ENCODE measurements at places on chromosomes 1 and 21.
A peak's percentile ranks its signal among the peaks of the same experiment; 100 is the strongest.

- no peak for DNase-seq
Measured at GRCh38 chr1:192729500-192729899, 79.3 kb upstream of the RGS2 start.

DNA sequence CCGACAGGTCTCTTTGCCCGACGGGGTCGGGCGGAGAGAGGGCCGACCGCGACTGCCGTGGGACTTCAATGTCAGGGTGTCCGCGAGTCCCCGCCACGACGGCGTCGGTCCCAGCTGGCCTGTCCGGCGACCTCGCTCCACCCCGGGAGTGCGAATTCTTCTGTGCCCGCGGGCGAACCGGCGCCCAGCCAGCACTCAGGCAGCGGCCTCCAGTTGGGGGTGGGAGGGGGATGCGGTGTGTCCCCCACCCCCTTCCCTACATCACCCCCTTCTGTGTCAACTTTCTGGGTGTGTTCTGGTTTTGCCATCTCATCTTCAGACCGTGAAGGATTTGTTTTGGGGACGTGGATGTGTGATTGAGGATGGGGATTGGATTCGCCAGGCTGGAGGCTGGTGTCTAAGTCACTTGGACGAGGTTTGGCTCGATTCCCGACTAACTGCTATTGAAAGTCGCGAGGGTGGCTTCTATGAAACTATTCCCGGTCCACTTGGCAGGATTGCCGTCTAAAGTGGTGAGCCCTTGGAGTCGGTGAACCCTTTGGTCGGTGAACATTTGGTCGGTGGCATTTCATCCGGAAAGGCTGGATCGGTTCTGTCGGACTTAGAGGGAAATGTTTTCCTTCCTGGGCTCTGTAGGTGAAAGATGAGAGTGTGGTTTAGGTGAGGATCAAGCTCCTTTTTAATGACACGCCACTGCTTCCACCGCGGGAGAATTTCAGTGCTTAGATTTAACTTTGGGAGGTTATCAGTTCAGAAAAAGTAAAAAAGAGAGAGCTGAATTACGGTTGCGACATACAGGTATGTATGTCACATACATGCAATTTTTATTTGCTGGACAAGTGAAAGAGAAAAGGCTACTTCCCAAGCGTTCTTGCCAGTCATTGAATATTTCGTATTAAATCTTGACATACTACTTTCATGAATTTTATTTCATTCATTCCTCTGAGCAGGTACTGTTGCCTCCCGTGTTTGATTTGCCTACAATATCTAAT, 771 bp downstream of the ABCD3 start:
- peak; percentile 20 for DNase-seq

DNA sequence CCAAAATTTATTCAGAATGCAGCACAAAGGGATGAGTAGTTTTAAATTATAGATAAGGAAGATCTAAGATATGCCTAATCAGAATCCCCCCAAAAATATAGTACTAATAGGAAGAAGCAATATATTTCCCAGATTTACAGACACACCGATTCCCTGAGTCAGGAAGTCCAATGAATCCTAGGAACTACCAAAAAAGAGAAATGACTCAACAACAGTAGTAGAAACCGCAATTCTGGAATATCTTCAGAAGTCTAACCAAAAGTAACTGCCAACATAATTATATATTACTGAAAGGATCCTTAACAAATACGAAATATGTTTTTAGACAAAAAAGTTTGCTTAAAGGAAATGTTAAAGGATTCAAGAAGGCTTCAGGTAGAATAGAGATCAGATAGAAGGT, 10.3 kb downstream of the AHCTF1 start:
- no peak for DNase-seq

GRCh38 chr21:20016435-20017005, 981.7 kb upstream of the NCAM2 start:
- DNase-seq = no peak

DNA sequence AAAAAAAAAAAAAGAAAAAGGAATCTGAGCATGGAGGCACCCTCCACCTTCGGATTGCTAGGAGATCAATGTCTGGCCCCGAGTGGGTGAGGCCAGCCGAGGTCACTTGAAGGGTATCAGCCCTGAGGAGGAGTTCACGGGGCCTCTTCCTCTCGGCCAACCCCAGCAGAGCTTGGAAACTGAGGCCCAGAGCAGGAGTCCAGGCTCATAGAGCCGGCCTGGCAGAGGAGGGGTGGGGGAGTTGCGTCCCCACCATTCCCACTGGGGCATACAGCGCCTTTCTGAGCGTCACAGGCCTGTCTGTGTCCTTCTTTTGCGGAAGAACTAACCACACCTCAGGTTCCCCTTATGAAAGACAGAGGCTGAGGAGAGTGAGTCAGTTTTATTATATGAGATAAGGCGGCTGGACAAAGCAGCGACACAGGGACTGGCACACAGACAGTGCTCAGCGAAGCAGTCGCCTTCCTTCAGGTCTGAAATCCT, 17.1 kb upstream of the EPHA2 start:
- DNase-seq = no peak

- no peak for DNase-seq
Measured at GRCh38 chr1:26986658-26987057, 6.8 kb upstream of the TRNP1 start.
